ENCODE measurements at places on chromosomes 11 and 22. TPM values are rescaled to one million over a fixed set of nuclear protein-coding genes. Genes with fewer than 3 reads are reported as not detected.

GRCh38 chr11:83583757-83584366 is 297.7 kb upstream of the CCDC90B start:
- DNase-seq = no peak

Gene FAM83F
- total RNA-seq = 21.9 TPM

Gene LRRC56
- total RNA-seq = 2.2 TPM

Gene RAPSN
- 3.6 TPM for total RNA-seq

- DNase-seq = no peak
Observed at GRCh38 chr11:109223451-109223850, 198.5 kb upstream of the C11orf87 start.

Gene PRR33
- not detected for total RNA-seq

Gene MRGPRF
- 0.15 TPM for total RNA-seq

DNA sequence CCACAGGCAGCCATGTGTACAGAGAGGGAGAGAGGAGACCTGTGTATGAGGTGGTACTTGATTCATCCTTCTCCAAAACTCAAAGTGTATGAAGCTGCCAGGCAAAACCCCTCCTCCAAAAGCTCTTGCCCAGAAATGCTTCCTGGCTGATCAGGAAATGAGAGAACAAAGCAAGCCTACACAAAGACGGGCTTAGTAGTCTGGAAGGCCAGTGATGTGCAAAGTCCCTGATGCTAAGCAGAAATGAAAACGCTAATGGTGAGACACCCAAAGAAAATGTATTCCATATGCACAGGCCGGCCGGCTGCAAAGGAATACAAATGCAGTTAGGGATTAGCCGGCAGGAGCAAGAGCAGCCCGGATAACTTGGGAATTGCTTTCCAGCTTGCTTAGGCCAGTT is 234.9 kb upstream of the CADM1 start:
- DNase-seq = no peak

Gene MUC5B
- total RNA-seq = 3.4 TPM

Gene RNF26
- 31.8 TPM for total RNA-seq

GRCh38 chr22:37328017-37328416 is 45.7 kb downstream of the CYTH4 start:
- DNase-seq = peak; percentile 73

- peak; percentile 29 for DNase-seq
Observed at GRCh38 chr22:29912605-29913398, 29.8 kb downstream of the MTMR3 start.

Gene CHADL
- 0.73 TPM for total RNA-seq

Gene CBLIF
- total RNA-seq = not detected

DNA sequence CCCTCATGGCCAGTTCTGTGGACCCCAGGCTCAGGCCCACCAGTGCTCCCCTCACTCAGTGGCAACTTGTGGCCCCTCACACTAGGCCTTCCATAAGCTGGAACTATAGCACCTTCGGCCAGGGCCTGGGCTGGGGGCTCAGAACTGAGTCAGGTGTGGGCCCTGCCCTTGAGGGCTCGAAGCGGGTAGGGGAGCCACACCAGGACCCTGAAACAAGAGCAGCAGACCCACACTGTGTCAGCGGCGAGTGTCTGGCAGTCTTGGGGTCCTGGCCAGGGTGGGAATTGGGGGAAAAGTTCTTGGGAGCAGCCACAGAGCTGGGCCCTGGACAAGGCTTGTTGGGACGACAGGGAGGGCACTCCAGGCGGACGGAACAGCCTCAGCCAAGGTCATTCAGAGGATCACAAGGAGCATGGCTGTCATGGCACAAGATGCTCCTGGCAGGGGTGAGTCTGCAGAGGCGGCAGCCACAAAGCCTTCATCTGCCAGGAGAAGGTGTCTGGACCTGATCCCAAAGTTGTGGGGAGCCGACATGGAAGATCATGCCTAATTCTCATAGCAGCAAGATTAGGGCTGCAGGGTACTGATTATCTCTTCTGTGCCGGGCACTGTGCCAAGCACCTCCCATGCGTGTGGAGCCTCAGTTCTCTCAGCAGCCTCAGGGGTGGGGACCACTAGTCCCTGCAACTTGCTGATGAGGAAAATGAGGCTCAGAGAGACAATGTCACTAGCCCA is 50.7 kb downstream of the SHISAL1 start:
- DNase-seq = no peak

DNA sequence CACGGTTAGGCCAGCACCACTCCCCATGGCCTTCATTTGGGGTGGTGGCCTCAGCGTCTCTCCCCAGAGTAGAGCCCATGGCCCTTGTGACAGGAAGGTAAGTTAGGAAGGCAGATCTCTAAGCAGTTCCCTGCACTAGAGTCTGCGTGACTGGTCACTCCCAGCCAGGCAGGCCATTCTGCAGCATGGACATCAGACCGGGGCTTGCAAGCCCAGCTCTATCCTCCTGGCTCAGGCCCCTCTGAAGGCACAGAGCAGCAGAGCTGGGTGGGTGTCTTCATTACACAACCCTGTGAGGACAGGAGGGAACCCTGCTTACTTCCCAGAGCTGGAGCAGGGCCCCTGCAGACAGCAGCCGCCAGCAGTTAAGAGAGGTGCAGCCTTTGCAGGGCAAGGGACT is 77.3 kb downstream of the PIWIL3 start:
- no peak for DNase-seq

DNA sequence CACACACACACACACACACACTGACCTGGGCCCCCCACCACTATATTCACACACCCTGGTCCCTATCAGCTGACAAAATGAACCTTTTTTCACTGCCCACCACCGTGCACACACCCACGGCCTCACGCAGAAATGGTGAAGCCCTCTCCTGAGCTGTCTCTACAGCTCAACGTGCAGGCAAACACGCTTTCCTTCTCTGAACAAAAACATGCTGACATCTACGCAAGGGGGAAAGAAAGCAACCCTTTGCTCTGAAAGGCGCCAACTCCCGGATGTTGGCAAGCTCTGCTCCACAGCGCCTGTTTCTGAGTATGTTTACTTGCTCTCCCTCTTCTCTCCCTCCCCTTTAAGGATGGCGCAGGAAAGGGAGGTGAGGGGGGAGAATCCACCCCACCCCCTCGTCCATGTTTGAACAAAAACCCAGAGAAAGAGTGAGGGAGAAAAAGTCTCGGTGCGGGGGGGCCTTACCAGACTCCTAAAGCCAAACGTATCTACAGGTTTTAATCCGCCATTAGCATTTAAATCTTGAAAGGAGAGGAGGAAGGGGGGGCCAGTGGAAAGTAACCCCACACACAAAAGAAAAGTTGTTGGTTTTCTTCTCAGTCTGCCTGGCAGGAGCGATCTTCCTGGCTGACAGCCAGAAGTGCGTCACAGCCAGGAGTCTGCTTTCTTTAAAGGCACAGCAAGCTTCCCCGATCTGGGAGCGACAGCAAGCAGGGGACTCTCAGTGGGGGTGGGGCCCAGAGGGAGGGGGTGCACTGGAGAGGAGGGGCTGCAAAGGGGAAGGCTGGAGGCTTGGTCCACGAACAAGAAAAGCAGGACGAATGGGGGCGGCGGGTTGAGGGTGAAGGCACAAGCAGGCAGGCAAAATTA is 39.6 kb downstream of the NUMA1 start:
- DNase-seq = peak; percentile 86
